Mucosa of gallbladder (tissue), 1 donor: ENCODE measurements at places on chromosomes 16 and 17. TPM values are rescaled to one million over a fixed set of nuclear protein-coding genes. Genes with fewer than 3 reads are reported as not detected.

DNA sequence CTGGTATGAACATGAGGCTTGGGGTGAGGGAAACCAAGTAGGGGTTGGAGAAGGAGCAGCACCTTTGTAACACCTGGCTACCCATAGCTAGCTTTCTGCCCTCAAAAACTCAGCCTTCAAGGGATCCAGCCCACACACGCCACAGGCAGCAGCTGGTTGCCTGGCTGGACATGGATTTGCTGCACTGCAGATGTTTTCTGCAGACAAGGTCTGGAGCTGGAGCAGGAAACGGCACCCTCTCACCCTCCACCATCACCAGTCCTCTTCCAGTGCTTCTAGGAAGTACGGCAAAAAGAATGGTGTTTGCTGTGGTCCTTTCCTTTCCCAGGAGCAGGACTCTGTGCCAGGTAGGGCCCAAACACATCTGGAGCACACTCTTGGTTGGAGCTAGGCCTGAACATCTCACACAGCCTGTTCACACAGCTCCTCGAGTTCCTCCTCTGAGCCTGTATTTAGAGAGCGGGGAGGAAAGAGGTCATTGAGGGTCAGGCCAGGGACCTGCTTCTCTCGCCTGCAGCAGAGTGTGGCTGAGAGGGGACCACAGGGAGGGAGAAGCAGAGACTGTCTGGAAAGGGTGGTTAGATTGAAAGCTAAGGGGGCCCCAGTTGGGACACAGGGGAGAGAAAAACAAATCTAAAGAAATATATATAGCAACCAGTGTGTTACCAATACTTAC is 2.7 kb upstream of the SUPT4H1 start:
- DNase-seq = no peak

TEX19 gene
- not detected for total RNA-seq

MT1G gene
- 55.2 TPM for total RNA-seq

DNA sequence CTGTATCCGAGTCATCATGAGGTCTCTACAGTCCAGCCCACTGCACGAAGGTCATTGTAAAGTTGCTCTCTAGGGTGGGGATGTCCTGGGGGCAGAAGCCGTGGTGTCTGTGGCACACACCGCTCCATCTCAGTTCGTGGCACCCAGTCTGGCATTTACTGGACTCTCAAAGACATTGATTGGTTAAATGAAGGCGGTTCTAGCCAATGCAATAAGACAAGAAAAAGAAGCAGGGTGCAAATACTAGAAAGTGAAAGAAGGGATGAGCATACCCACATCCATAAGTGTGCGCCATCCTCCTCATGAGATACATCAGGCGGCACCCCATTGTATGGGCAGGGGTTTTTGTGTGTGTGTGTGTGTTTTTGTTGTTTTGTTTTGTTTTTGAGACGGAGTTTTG is 10.7 kb upstream of the ATP2A3 start:
- DNase-seq = no peak

- DNase-seq = no peak
Observed at GRCh38 chr17:50807009-50807408, 28.4 kb upstream of the WFIKKN2 start.

OTOP2 gene
- not detected for total RNA-seq

GLOD4 gene
- total RNA-seq = 59.4 TPM

DNA sequence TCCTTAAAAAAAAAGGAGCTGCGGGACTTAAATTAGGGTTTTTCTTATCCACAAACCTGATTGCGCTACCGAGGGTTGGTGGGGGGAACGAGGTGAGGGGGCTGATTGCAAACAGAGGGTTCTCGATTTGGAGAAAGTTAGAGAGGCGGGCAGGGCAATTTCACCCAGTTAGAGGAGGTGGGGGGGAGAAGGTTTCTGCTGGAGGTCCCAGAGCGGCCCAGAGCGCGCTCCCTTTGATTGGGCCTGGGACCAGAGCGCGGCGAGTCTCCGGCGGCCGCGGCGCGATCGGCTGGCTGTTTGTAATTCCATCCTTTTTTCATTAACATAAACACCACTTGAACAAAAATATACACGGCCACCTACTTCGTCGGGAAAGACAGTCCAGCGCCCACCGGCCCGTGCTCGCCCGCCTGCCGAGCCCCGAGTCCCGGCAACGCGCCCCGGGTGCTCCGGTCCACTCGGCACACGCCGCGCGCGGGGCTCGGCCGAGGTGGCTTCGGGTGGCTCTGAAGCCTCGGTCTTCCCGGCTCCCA is 13.3 kb upstream of the FOXF1 start:
- no peak for DNase-seq

GRCh38 chr17:74541176-74542111 is 4.5 kb downstream of the CD300C start:
- DNase-seq = no peak

EPN3 gene
- total RNA-seq = 92.7 TPM

GRCh38 chr17:49984283-49984682 is 10.7 kb downstream of the DLX3 start:
- DNase-seq = no peak

ALOX12 gene
- total RNA-seq = not detected
